NCI-H2171 (cell line): ENCODE measurements at places on chromosomes 11 and 22.

DNA sequence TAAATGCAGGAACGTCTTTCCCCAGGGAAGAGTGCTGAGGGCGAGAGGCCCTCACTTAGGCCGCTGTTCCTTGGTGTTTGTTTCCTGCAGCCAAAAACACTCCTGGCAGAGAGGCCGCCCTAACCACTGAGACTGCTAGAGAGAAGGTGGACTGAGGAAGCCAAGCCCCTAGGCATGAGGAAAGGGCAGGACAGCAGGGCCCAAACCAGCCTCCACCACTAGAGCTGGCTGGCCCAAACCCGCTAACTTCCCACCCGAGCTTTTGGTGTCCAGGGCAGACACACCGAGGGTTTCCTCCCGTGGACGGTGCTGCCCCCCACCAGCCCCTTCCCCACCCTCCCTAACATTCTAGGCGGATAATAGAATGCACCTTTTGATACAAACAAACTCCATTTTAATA lies 6.0 kb downstream of the FGF19 start:
- no peak for DNase-seq

DNA sequence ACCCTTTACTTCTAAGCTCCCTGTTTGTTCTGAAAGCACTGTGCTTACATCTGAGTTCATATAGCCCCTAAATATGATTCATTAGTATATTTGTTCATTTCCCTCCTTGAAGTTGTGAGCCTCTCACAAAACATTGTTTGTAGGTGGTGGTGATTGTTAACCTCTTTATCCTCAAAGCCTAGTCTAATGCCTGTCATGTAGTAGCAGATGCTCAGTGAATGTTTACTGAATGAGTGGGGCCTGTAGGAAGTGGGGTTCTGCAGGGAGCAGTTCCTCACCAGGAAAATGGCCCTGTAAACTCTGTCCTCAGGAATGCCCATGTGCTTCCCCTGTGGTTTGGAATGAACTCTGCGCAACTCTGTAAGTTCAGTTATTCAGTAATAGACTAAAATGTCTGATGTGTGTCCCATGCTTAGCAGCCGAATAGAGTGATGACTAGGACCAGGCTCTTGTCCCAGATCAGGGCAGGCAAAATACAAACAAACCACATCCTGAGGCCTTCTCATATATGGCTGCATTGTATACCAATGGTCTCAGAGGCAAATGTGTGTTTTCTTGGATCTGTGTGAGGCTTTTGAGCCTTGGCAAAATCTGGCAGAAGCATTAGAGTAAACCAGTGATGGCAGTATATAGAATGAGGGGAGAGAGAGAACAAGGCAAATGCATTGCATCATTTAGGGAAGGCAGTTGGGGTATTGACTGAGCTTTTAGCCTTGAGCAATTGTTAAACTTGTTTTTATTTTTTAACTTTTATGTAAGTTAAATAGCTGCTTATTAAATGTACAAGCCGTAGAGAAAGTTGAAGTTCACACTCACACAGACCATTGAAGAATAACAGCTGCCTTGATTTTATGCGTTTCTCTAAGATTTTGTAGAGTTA lies 91.4 kb upstream of the BIRC3 start:
- DNase-seq: no peak

DNA sequence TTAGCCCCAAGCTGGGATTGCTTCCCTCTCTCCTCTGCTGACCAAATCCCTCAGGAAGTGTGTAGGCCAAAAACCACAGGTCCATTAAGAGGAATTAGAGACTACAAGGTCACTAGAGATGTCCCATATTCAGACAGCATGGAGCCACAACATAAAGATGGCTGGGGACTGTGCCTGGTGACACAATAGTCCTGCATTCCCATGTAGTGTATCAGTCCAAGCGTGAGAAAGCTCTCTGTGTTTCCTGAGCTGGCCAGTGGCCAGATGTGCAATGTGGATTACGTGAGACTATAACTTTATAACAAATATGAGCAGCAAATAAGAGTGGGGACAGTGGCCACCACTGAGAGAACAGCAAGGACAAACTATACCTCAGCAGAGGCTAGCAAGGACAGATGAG lies 7.6 kb upstream of the MS4A10 start:
- no peak for DNase-seq

GRCh38 chr11:35992548-35992947 lies 48.7 kb downstream of the LDLRAD3 start:
- DNase-seq: no peak

GRCh38 chr11:94802501-94802900 lies 34.3 kb downstream of the AMOTL1 start:
- DNase-seq: no peak

- no peak for DNase-seq
Measured at GRCh38 chr11:10314199-10315072, 9.6 kb downstream of the ADM start.

- no peak for DNase-seq
Measured at GRCh38 chr11:75223954-75224643, 16.5 kb upstream of the TPBGL start.

DNA sequence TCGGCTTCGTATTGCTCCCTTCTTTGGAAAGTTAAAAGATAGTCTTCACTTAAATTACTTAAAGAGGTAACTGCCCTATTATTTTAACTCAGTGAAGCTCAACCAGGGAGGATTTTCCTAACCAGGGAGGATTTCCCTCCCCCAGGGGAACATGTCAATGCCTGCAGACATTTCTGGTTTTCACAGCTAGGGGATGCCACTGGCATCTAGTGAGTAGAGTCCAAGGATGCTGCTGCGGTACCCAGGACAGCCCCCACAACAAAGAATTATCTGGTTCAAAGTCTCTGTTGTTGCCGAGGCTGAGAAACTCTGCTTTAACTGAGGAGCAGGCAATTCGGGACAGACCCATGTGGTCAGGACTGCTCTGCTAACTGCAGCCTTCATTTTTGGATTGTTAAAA lies 82.2 kb downstream of the DEPDC5 start:
- no peak for DNase-seq

DNA sequence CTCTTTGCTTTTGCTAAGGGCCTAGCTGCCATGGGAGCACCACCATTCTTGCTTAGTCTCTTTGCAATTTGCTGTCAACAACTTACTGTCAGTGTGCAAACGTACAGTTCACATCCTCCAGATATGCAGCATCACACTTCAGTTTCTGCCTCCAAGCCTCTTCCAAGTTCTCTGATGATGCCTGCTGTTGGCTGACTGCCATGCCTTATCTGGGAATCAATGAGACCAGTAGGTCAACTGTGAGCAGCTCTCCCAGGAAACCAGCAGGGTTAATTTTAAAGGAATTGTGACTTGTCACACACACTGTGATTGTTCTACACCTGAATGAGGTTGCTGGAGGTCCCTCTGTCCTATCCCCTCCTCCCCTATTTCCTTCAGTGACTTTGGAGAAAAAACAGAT lies 56.0 kb downstream of the COPB1 start:
- DNase-seq: no peak

DNA sequence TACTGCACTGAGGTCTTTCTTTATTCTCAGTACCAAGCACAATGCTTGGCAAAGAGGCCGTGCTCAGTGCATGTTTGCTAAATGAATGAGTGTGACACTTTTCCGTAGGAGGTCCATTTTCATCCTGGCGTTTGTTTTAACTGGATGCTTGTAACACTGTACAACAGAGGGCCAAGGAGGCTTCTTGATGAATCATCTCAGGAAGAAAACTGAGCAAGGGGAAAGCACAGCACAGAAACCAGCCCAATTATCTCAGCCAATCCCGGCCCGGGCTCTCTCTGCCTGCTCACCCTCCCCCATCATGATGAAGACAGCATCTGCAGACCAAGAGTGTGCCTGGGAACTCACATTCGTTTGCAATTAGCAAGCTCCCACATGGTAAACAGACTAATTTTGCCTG lies 570.3 kb downstream of the OPCML start:
- DNase-seq: no peak

GRCh38 chr11:47061429-47062178 lies 115.1 kb downstream of the ARFGAP2 start:
- DNase-seq: no peak

DNA sequence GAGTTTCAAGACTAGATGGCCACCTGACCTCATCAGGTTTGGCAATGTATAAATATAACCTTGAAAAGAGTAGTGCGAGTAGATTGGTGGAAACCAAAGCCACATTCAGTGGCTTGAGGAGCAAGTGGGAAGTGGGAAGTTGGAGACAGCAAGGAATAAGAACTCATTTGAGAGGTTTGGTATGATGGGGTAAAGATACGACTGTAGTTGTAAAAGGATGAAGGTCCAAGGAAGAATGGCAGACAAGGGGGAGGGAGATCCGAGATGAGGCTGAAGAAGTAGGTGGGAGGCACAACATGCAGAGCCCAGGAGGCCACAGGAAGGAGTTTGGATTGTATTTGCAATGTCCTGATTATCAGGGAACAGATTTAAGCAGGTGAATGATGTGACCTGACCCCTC lies 20.8 kb downstream of the RASSF10 start:
- no peak for DNase-seq

DNA sequence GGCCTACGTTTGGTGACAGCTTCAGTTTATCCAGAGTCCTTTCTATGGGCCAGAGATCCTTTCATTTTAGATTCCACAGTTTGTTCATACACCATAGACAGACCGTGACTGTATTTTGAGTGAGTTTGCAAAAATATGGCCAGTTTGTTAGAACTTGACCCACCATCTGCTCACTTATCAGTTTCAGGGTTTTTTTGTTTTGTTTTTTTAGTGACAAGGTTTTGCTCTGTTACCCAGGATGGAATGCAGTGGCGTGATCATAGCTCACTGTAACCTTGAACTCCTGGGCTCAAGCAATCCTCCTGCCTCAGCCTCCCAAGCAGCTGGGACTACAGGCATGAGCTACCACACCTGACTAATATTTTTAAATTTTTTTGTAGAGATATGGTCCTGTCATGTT lies 9.1 kb upstream of the CKAP5 start:
- DNase-seq: no peak

GRCh38 chr11:122668562-122669090 lies 13.1 kb downstream of the UBASH3B start:
- DNase-seq: peak; percentile 78

DNA sequence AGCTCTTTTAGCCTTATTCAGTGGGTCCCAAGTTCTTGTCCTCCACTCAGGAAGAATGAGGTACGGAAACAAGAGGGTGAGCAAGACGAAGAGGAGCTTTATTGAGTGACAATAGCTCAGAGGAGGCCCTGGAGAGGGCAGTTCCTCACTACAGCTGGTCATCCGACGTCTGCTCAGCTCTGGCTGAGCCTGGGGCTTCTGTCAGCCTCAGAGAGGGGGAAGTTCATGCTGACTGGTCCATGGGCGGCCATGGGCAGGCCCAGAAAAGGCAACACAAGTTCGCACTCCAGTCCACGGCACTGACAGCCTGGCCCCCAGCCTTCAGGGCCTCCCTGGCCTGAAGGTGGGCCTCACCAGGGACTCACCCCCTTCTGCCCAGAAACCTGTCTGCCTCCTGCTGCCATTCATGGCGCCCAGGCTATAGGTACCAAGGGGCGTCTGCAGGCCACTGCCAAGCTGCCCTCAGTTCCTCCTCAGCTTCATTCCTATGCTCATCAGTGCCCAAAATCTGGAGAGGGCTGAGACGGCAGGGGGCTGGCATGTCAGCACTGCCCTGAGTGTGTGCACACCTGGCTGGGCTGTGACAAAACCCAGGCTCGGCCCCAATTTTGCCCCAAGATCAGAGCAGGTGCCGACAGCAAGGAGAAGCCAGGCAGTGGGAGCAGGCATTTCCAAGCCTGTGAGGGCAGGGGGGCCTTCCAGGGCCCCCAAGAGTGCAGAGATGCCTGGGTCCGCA lies 21.7 kb upstream of the KIAA0930 start:
- no peak for DNase-seq

DNA sequence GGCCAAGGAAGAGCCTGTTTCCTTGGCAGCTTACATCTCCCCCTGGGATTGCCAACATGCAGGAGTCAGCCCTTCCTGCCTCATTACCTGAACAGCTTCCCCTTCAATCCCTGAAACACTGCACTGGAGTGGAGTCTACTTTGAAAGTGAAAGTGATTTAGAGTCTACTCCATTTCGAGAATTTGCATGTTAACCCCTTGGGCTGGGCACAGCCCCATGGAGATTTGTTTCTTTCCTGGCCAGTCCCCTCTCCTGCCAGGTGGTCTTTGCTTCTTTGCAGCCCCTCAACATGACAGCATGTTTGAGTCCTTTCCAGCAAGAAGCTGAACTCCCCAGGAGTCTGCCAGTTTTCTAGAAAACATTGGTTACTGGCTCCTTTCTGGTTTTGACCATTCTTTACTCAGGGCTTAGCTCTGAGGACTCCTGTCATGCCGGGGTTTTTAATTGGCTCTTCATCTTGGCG lies 59.9 kb downstream of the TRAF6 start:
- no peak for DNase-seq

DNA sequence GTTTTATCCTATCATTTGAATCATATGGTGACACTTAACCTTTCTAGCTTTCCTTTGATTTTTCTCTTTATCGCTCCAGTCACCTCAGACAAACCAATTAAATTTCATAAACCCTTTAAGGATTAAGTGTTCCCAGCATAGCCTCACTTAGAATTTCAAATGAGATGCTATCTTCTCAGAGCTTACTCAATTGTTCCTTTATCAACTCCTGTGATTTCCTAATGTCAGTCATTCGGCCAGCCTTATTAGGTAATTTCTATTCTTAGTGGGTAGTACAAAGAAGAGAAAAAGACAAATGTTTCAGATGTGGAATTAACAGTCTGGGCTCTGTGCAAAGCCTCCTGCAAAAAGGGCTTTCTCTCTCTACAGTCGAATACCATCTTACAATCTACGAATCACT lies 77.1 kb upstream of the CCDC90B start:
- DNase-seq: no peak

GRCh38 chr22:29901354-29901753 lies 18.4 kb downstream of the MTMR3 start:
- no peak for DNase-seq

GRCh38 chr11:132115454-132115853 lies 745.0 kb downstream of the NTM start:
- no peak for DNase-seq

DNA sequence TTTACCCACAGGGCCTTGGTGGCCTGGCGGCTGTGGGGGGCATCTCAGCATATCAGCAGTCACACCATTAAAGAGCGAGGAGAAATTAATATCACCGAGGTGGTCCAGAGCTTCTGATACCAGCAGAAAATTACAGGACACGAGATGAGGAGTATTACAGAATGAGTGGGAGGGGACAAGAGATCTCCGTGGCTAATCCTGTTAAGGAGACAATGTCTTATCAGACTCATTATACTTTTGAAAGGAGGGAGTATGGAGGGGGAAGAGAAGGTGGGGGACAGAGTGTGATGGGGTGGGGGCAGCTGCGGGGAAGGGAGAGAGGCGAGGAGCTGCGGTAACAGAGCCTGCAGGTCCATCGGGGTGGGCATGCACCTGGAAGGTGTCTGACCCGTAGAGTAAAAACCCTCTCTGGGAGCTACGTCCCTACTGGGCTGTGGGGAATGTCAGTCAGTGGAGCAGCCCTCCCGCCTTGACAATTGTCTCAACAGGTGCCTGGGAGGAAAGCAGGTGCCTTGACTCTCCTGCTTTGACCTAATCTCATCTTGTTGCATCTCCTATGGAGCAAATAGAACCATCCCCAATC lies 224.2 kb downstream of the CEP164 start:
- DNase-seq: no peak
